NCI-H2081 treated with DMSO at 0.1 percent for 48 hours (cell line): ENCODE measurements at places on chromosomes 6 and 20.

GRCh38 chr6:125444006-125444923 is 142.5 kb upstream of the HDDC2 start:
- DNase-seq: no peak

GRCh38 chr6:22706651-22707050 is 137.3 kb downstream of the HDGFL1 start:
- no peak for DNase-seq

- DNase-seq: no peak
These were observed 9.1 kb downstream of the RSPO4 start for GRCh38 chr20:992801-993535.

DNA sequence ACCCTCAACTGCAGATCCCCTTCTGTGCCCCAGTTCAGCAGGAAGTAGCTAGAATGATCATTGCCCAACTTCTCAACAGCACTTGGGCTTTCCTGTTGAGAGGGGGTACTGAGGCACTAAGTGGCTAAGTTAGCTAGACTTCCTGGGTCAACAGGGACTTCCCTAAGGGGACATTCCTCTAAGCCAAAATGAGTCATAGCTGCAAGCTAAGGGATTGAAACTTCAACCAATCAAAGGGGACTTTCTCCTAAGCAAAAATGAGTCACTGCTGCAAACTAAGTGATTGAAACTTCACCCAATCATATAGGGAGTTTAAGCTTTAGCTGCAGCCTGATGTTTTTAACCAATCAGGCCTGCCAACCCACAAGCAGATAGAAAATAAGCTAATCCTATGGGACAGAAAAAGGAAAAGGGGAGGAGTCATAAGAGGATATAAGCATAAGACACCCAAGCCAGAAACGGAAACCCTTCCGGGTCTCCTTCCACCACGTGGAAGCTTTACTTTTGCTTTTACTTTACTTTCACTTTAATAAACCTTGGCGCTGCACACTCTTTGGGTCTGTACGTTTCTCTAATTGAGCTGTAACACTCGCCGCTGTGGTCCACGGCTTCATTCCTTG is 659.0 kb upstream of the HS3ST5 start:
- no peak for DNase-seq

GRCh38 chr6:149463781-149464180 is 21.0 kb downstream of the ZC3H12D start:
- no peak for DNase-seq

DNA sequence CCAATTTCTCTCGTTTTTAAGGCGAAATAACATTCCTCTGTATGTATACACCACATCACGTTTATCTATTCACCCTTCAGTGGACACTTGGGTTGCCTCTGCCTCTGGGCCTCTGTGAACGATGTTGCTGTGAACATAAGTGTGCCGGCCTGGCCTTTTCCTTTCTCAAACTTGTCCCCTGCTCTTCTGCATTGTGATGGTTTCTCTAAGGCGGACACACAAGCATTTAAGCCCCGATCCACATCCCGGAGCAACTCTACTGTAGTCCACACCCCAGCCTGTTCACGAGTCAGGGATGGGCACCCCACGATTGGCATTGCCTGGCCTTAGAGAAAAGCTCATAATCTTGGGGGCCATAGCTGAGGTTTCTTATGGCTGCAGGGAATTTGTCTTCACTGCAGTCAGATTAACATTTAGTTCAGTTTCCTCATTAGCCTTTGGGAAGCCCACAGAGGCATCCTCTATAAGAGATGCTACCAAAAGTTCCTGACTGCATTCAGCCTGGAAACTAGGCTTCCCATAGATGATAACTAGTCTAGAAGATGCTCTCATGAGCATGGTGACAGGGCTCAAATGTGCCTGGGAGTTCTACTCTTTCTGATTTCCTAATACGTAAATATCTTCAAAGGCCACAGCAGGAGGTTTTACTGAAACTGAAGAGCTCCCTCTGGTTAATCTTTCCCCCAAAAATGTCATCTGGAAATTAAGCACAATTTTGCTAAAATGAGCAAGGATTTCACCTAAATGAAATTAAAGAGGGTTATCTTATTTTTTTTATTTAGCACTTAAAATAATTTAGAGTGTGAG is 762 bp downstream of the ZC3H12D start:
- no peak for DNase-seq

- no peak for DNase-seq
These were observed 39.7 kb upstream of the TMEM170B start for GRCh38 chr6:11497881-11498280.

DNA sequence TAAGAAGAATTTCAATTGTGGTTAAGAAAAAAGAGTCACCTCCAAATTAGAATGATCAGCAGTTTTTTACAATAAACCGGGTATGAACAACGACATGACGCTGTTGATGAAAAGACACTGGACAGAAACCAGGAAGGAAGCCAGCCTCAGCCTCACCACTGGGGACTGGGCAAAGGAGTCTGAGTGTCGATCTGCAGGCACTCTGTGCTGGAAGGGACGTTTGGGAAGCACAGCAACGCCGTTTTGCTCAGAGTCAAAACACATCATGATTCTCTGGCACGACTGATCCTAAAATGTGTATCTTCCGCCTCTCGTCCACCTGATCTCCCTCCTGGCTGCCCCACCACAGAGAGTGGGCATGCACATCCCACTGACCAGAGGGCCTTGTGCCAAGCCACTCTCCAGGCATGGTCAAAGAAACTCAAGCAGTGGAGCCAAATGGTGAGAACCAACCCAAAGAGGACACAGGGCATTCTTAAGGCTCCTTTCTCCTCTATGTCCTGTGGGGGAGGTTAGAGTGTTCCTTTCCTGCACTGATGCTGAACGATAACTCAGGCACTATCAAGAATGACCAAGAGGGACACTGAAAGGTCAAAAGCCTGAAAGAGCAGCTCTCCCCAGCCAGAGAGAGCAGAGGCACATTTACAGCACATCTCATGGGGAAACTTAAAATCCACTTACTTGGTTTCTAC is 68.8 kb downstream of the AGPAT4 start:
- DNase-seq: no peak
